ENCODE measurements at places on chromosomes 6 and 20.
A peak's percentile ranks its signal among the peaks of the same experiment; 100 is the strongest.

DNA sequence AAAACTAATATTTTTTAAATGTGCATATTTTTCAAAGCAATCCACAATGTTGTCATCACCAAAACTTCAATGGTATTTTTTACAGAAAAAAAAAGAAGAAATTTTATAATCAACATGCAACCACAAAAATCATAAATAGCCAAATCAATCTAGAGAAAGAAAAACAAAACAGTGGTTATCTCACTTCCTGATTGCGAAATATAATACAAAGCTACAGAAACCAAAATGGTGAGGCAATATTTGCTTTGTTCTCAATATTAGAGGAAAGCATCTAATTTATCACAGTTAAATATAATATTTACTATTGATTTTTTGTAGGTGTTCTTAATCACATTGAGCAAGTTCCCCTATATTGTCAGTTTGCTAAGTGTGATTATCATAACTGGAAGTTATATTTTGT, 720.7 kb upstream of the ADGRB3 start:
- no peak for DNase-seq

- DNase-seq = no peak
These were observed 77.5 kb downstream of the GINS1 start for GRCh38 chr20:25484911-25485511.

DNA sequence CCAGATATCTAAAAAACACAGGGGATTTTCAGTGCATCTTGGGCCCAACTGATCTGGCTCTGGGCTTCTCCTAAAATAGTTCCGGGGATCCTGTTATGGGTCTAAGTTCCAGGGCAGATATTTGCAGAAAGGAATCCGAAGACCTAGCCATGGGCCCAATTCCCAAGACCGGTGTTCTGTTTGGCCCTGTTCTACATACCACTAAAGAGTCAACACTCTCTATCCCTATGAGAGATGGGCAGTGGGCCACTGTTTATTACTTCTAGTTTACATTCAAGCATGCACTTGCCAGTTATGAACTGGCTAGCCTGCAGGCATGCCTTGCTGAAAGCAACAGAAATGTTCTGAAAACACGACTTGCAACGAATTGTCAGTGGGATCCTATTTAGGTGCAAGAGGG, 87.4 kb upstream of the PLCB4 start:
- DNase-seq = no peak

GRCh38 chr20:34755367-34755766, 51.2 kb downstream of the TP53INP2 start:
- DNase-seq = no peak

DNA sequence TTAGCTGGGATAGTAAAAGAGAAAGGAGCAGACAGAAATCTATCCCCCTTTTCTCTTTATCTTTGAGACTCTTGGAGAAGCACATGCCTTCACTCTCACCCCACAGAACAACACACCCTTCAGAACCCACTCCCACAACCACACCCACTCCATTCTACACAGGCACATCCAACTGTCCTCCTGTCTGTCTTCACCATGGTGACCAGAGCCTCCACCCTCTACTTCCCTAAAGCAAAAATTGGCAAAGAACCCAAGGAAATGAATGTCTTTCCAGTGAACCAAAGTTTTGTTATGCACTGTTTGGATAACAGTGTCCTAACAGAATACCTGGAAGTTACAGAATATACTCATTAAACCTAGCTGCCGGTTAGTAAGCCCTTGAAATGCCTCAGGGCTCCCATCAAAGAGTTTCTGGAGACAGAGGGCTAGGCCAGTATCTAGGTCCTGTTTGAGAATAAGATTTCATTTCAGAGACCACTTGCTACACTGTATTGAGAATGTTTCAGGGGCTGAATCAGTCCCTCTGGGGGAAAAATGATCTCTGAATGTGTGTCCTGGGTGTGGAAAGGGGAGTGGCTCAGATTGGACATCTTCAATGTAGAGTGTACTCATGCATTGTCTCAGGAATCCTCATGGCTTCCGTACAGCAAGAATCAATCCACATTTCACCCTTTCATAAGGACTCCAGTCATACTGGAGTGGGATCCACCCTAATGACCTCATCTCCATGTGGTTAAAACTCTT, 101.1 kb downstream of the LY86 start:
- no peak for DNase-seq

- DNase-seq = no peak
These were observed 790 bp downstream of the NEDD9 start for GRCh38 chr6:11231564-11232192.

GRCh38 chr6:158686791-158687381, 37.0 kb downstream of the SYTL3 start:
- DNase-seq = no peak

DNA sequence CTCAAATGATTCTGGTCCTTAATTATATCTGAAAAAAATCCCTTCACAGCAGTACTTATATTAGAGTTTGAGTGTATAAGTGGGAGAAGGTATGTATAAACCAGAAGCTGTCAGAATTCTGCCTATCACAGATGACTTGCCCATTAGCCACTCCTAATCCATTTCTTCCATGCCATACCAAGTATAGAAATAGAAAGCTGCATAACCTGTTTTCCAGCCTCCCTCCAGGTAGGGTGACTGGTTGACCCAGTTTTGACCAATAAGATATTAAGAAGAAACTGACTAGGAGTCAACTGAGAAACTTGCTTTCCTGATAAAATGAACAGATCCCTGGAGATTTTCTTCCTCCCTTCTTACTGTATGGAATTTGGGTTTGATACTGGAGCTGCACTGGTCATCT, 112.2 kb upstream of the GRIK2 start:
- DNase-seq = no peak

DNA sequence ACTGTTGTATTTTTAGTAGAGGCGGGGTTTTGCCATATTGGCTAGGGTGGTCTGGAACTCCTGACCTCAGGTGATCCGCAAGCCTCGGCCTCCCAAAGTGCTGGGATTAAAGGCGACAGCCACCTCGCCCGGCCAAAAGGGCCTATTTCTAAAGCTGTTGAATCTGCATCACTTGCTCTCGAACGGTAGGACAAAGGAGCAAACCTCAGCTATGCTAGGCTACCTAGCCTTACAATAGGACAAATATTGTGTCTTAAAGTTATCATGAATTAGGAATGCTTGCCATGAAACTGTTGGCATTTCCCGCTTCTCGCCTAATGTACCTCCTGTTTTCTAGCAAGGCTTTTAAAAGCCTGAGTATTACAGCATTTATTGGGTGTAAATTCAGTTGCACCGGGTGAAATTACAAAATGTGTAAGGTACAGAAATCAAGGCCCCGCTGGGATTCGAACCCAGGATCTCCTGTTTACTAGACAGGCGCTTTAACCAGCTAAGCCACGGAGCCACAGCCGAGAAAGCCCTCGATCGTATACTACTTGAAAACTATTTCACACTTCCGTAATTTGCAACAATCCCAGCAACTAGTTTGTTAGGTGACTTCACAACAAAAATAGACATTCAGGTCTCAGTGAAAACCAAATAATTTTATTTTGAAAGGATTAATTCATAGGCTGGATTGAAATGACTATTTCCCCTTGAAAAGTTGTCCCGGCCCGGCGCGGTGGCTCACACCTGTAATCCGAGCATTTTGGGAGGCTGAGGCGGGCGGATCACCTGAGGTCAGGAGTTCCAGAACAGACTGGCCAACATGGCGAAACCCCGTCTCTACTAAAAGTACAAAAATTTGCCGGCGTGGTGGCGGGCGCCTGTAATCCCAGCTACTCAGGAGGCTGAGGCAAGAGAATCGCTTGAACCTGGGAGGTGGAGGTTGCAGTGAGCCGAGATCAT, 211.6 kb upstream of the ZNF184 start:
- DNase-seq = peak; percentile 25

DNA sequence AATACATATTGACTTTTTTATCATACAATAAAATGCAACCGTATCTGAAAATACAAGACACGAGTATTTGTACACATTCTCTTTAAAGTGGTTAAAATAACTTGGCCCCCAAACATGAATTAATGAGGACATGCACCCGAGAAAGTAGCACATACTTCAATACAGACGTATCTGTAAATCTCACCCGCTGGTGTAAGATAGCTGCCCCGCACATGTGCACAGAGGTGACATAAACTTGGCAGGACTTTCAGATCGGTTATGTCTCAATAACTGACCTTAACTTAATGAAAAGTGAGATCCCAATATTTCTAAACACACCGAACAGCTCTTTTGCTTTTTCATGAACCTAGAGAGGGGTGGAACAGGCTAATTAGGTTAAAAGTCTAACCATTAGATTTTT, 91.5 kb upstream of the RPS6KA2 start:
- no peak for DNase-seq

DNA sequence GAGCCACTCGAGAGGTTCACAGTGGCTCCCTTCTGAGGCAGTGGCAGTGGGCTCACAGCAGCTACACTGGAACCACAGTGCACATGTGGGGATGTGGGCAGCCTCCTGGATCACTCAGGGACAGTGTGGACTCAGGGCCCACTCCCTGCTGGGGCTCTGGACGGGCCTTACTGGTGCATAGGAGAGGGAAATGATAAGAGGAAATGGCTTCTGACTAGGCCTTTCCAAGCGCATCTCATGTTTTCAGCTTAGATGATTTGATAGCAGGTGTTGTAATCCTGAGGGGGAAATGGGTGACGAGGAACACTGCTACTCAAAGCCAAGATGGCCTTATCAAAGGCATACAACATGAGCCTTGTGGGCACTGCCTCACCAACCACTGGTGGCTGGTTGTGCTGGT, 44.0 kb downstream of the PANK2 start:
- no peak for DNase-seq

DNA sequence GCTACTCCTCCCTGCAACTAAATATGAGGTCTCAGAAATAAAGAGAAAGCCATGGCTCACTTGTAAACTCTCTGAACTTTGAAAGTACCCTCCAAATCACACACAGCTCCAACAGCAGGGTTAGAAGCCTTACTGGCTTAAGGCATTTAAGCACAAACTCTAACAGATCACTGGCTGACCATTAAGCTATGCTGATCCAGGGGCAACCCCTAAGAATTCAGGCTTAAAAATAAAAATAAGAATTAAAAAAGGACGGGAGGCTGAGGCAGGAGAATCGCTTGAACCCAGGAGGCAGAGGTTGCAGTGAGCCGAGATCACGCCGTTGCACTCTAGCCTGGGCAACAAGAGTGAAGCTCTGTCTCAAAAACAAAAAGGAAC, 21.8 kb downstream of the HLA-E start:
- no peak for DNase-seq

- no peak for DNase-seq
These were observed 181.8 kb downstream of the ZMYND8 start for GRCh38 chr20:47174456-47175243.

- DNase-seq = no peak
These were observed 48.1 kb upstream of the TNFRSF21 start for GRCh38 chr6:47357827-47358226.

DNA sequence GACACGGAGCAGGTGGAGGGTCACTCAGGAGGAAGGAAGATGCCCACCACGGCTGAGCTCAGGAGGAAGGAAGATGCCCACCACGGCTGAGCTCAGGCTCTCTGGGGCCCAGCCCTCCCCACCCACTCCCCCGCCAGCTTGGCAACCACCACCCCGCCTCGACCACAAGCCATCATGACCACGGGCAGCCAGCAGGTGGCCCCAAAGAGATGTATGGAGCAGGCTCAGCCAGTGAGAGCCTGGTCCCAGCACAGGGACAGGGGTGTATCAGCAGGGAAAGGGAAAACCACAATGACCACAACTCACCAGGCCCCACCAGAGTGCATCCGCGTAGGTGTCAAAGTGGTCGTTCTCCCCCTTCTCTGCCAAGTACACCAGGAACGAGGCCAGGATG, 30.4 kb downstream of the KCNQ2 start:
- DNase-seq = no peak

GRCh38 chr6:10406556-10406955, 8.3 kb downstream of the TFAP2A start:
- no peak for DNase-seq

GRCh38 chr6:75220357-75220756, 14.5 kb upstream of the COL12A1 start:
- DNase-seq = no peak

DNA sequence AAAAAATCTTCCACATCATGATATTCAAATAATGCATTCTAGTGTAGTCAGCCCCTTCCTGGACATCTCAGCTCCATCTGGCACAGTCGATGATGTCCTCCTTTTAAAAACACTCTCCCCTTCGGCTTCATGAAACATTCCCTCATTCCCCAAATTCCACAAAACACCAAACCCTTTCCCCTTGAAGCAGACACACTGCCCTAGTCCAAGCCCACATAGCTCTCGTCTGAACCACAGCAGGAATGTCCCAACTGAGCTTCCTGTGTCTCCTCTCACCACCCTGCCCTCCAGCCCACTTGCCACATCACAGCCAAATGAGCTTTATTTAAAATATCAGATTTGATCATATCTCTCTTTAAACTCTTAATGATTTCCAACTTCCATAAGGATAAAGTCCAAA, 106.4 kb upstream of the CARMIL1 start:
- DNase-seq = peak; percentile 79

- DNase-seq = peak; percentile 95
These were observed 58.5 kb upstream of the SLC22A16 start for GRCh38 chr6:110534731-110535492.

DNA sequence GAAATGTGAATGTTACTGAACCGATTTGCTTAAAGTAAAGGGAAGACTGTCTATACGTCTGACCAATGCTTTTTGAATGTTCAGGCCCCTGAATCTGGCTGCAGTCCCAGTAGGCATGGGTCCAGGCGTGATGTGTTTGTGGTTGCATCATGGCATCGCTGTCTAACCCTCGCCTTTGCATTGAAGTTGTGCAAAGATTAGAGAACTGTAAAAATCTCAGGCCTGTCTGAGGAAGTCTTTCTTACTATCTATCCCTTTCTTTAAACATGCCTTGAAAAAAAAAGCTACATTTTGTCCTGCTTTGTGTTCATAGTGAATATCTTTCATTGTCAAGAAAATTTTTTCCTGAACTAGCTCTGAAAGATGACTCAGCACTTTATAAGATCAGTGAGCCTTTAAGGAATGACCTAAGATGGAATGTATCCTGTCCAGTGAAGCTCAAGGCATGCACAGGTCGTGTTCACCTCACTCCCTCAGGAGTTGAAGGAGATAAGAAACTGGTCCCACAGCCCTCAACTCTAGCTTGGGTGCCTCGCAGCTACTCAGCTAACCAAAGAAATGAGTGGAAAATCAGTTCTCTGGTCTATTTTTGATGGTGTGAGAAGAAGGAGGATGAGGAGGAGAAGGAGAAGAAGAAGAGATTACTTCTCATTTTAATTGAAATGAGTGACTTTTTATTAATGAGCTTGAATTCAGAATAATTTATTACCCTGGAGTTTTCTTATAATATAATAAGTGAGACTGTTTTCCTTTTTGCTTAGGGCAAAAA, 48.6 kb downstream of the TPD52L1 start:
- peak; percentile 68 for DNase-seq

DNA sequence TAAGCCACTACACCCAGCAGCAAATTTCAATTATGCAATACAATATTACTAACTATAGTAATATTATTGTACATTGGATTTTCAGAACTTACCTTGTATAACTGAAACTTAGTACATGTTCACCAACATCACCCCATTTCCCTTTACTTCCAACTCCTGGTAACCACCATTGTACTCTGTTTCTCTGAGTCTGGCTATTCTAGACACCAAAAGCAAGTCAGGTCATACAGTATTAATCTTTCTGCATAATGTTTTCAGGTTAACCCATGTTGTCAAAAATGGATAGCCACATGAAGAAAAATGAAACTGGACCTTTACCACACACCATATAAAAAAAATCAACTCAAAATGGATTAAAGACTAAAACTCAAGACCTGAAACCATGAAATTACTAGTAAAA, 558.2 kb downstream of the MMUT start:
- no peak for DNase-seq
